Fibroblast of mammary gland (primary cell): ENCODE measurements at places on chromosomes 7 and 10.
A peak's percentile ranks its signal among the peaks of the same experiment; 100 is the strongest.

GRCh38 chr7:50614721-50615518 is 49.7 kb upstream of the DDC start:
- peak; percentile 16 for DNase-seq

- no peak for DNase-seq
Observed at GRCh38 chr10:98408799-98409198, 6.2 kb downstream of the PYROXD2 start.

- no peak for DNase-seq
Observed at GRCh38 chr7:4168541-4168940, 513.6 kb upstream of the FOXK1 start.

- no peak for DNase-seq
Observed at GRCh38 chr7:70925411-70926115, 206.4 kb upstream of the GALNT17 start.

DNA sequence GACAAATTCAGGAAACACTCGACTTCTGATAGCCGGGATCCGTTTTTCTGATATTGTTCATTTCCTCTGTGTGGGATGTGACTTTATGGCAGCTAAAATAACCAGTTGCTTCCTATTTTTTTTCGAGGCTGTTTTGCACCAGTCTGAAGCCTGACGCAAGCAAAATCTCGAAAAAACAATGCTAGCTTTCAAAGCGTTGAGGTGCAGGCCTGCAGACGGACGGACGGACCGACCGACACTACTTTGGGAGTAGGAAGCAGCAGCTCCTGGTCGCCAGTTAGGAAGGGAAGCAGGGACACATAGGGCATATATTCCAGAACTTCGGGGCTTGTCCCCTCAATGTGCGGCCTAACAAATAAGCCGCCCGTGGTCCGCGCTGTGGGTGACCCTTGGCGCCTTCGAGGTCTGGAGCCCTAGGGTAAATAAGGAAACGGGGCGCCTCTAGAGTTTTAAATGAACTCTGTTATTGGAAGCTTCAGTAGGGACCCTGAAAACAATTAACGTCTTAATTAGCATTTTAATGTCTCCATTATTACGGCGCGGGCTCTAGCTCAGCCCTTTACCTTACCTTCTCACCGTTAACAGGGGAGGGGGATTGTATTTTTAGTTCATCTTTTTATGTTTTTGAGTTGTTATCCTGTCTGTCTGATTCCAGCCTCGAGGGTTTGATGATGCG is 1.3 kb downstream of the HHEX start:
- no peak for DNase-seq

DNA sequence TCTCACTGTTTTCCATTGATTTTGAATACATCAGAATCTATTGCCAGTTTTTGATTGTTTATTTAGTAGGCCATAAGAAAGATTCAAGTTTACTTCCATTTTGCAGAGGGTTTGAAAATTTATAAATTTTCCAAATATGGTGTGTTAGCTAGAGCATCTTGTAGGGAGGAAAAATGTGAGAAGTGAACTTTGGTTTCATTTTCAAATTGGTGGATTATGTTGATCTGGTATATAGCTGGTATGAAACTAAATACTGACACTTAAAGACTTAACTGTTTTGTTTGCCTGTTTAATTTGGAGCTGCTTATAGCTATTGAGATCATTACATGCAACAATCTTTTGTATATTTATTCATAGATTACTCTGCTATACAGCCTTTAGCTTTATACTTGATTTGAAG is 108.1 kb downstream of the ADAM22 start:
- DNase-seq = no peak

- DNase-seq = peak; percentile 12
Observed at GRCh38 chr10:104323760-104324201, 14.5 kb downstream of the ITPRIP start.

- no peak for DNase-seq
Observed at GRCh38 chr10:3418041-3418754, 245.6 kb upstream of the PITRM1 start.

DNA sequence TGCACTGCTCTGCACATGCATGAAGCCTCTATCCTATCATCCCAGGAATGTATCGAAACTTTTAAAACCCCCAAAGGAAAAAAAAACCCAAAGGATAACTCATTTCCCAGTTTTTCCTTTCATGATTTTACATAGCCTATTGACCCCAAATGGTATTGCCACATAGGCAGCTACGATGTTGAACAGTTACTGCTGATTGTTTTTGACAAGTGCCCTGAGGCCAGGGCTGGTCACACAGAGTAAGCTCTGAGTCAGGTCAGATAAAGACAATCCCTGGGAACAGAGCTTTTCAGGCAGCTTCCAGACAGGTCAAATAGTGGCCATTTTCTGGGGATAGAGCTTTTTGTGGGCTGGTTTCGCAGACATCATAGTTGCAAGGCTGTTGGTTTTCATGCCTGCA is 52.1 kb downstream of the MYL10 start:
- no peak for DNase-seq

- no peak for DNase-seq
Observed at GRCh38 chr7:101113836-101114235, 13.1 kb upstream of the SERPINE1 start.

GRCh38 chr10:30415593-30415992 is 18.4 kb upstream of the MAP3K8 start:
- DNase-seq = no peak

GRCh38 chr7:132991615-132992587 is 90.0 kb downstream of the CHCHD3 start:
- no peak for DNase-seq

DNA sequence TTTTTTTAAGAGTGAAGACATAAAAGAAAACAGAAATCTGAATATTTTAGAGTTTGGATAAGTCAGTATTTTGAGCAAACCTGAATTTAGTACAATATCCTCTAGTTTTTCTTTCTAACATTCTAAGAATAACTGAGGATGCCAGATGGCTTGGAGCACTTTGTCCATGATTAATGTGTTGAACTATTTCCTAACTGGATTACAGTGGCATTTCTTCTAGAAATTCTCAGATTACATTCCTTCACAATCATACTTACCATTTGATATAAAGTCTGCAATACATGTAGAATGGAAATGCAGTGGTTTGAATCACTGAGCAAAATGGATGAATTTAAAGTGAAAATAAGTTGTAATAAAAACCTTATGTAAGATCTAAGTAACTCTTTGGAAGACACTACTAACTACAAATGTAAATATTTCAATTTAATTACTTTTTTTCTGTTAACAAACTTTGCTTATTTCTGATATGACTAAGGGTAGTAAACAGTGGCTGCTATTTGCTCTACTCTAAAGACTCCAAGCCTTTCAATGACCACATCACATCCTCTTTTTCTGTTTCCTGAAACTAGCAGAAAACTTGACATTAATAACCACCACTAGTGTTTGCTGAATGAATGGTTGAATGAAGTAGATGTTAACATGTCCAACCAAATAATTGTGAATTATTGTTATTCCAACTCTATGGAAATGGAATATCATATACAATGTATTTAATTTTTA is 102.8 kb downstream of the PRKG1 start:
- peak; percentile 53 for DNase-seq

GRCh38 chr7:44226396-44226753 is 25.6 kb downstream of the YKT6 start:
- DNase-seq = no peak

DNA sequence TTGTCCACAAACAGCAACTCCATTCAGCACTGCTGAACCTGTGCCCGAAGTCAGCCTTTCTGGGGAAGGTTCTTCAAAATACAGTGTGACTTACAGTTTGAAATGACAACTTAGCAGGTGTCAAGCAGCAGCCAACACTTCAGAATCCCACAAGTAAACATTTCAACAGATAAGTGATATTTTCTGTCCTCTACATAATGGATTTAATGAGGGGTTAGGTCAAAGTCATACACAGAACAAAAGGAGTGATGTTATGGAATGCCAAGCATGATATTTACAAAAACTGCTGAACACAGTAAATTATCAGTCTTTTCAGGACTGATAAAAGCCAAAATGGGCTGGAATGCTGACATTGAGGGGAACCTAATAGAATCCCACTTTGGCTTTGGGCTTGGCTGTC is 77.6 kb upstream of the JAZF1 start:
- no peak for DNase-seq

- no peak for DNase-seq
Observed at GRCh38 chr7:8390262-8390626, 43.2 kb upstream of the NXPH1 start.

DNA sequence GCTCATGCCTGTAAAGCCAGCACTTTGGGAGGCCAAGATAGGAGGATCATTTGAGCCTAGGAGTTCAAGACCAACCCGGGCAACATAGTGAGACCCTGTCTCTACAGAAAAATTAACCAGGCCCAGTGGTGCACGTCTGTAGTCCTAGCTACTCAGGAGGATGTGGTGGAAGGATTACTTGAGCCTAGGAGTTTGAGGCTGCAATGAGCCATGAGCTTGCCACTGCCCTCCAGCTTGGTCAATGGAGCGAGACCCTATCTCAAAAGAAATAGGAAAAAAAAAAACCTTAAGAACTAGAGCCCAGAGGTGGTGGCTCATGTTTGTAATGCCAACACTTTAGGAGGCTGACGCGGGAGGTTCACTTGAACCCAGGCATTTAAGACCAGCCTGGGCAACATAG is 2.2 kb downstream of the STRA8 start:
- no peak for DNase-seq

DNA sequence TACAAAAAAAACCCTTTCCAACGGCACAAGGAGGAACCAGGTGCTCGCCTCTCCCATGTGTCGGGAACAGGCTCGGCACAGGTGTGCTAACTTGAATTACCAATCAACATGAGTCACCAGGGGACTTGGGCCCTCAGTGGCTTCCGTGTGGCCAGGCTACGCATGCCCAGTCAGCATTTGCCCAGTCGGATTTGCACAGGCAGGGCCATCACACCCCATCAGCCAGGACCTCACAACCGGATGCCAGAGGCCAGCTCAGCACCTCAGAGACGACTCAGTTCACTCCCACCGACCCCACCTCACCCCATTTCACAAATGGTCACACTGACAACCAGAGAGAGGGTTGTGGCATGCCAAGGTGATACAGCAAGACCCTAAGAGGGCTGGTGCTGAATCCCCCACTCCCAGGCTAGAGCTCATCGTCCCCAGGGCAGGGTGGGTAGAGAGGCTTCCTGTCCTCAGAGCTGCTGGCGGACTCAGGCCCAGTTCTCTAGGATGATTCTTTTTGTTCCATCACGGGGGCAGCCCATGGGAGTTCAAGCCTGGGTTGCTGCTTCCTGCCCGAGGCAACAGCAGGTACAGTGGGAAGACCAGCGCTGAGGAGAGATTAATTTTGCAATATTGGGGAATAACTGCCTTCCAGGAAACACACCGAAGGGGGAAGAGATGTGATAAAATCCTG is 13.6 kb downstream of the ANXA11 start:
- DNase-seq = no peak

DNA sequence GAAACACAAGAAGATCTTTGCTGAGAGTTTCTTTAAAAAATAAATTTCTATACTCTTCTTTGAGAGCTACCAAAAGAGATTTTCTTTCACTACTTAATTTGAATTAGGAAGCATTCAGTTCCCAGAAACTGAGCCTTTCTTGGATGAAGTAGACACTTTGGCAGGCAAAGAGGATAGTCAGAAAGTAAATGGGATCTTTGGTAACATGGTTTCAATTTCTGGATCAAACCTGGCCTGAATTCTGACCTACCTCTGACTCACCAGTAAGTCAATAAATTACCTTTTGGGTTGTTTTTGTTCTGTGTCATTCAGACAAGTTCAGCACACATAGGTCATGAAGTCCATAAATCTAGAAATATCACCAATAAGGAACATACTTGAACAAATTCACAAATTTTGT is 26.8 kb upstream of the CABCOCO1 start:
- peak; percentile 93 for DNase-seq

DNA sequence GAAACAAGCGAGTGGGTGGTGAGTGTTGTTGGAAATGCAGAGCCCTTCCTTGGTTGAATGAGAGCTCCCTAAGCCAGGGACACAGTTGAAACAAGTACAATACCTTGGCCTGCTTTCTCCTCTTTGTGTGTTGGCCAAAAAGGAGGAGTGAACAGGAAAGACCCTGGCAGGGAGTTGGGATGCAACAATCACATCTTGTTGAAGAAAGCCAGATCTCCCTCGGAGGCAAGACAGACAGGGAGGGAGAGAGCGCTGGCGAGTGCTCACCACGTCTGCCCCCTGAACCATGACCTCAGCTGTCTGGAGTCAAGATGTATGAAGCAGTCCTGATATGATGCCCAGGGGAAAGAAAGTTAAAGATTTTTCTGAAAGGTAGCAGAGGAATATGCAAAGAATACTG is 66.8 kb downstream of the ADAM12 start:
- DNase-seq = no peak

GRCh38 chr10:2936816-2937215 is 130.5 kb upstream of the PFKP start:
- peak; percentile 11 for DNase-seq

DNA sequence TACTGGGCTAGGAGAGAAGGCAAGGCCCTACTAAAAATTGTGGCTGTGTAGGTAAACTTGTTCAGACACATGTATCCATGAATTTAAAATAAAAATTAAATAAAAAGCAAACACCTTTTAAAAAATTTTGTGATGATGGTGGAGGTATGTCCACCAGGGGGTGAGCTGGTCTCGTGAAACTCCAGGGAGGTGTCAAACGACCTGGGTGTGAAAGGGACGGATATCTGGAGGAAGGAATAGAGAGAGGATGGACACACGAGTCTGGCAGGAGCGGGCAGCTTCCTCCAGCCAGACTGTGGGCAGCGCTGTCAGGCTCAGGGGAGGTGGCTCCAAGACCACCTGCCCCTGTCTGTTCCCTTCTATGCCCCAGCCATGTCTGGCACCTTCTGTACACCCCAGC is 34.8 kb upstream of the DMBT1 start:
- no peak for DNase-seq

- no peak for DNase-seq
Observed at GRCh38 chr7:105764506-105764905, 111.9 kb downstream of the ATXN7L1 start.

DNA sequence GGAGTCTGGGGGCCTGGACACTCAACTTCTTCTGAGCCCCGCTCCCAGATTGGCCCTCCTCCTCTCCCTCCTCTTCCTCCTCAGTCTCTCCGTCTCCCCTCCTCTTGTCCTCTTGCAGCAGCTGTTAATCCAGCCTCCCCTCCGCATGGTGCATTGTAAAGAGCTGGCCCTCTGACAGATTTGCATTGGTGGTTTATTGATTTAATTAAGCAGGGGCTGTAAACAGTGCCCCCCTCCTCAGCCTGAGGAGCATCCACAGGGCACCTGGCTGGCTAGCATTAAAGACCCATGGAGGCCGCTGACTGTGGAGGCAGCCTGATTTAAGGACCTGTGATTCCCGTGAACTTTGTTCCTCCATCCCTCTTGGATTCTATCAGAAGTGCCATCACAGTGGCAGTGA is 28.9 kb upstream of the PCBD1 start:
- DNase-seq = no peak

GRCh38 chr7:34357068-34357467 is 300.9 kb upstream of the NPSR1 start:
- DNase-seq = no peak
